CD4-positive, alpha-beta T cell treated with Interleukin-6 at 100 ng/mL for 8 hours (primary cell): ENCODE measurements at places on chromosomes 4 and X.
A peak's percentile ranks its signal among the peaks of the same experiment; 100 is the strongest.

DNA sequence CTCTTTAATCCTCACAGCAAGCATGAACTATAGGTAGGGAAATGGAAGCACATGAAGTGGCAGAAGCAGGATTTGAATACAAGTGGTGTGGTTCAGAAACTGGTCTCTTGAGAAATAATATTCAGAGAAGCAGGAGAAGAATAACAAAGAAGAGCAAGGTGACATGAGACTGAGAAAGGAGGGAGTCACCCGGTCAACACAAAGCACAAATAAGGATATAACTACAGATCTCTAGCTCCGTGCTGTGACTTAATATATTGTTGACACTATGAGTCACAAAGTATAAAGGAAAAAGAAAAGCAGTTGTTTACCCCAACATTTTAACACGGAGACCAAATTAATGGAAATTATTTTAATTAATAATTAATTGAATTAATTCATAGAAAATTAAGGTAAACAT, 204.5 kb downstream of the CPE start:
- DNase-seq: no peak

GRCh38 chrX:40877887-40878286, 142.5 kb upstream of the MED14 start:
- DNase-seq: peak; percentile 35

DNA sequence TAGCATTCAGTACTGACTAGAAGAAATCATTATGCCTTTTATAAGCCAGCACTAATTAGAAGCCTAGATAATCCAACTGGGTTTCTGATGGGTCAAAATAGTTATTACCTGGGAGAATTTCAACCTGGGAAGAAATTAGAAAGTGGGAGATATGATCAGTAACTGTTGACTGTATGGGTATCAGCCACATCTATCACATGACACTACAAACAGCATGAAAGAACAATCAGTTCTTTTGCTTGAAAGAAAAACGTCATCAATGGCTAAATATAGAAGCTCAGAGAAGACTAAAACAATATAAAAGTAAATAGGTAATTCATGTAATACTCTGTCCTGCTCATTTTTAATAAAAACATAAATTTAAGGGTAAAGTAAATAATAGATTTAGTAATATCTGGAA, 145.1 kb downstream of the CAMK2D start:
- DNase-seq: no peak

DNA sequence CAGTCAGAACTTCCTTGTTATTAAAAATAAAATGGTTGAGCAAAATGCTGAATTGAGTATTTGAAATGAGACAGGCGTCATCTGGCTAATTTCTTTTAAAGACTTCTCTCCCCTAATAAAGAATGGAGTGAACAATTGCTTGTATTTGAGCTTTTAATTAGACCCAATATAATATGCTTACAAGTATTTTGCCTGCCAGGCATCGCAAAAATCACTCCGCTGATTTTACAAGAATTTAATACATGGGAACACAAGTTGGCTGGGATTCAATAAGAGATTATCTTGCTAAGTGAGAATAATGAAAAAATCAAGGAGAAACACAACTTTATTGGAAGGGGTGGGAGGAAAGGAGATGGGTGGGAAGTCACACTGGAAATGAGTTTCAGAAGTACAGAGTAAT, 52.3 kb downstream of the KLF3 start:
- no peak for DNase-seq

DNA sequence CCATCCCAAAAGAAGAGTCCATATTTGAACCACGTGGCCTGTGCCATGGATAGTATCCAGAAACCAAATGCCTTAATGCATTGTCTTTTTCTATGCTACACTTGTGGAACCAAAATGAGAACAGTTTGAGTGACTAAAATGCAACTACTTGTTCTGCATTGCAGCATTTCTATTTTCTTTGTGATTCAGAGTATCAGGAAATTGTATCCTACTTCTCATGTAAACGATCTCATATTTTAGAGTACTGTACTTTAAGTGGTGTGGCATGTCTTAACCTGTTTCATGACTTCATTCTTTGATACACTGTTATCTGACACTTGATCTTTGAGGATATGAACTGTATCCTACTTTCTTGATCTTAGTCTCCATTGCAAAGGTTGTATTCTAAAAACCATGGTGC, 167.2 kb upstream of the WDR1 start:
- no peak for DNase-seq

DNA sequence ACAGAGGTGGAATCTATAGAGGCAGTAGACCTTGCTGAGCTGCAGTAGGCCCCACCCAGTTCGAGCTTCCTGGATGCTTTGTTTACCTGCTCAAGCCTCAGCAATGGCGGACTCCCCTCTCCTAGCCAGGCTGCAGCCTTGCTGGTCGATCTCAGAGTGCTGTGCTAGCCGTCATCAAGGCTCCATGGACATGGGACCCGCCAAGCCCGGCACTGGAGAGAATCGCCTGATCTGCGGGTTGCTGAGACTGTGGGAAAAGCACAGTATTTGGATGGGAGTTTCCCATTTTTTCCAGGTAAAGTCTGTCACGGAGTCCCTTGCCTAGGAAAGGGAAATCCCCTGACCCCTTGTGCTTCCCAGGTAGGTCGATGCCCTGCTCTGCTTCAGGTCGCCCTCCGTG, 124.8 kb upstream of the KLF8 start:
- no peak for DNase-seq

GRCh38 chrX:45811326-45811725, 610.6 kb upstream of the DIPK2B start:
- DNase-seq: no peak

DNA sequence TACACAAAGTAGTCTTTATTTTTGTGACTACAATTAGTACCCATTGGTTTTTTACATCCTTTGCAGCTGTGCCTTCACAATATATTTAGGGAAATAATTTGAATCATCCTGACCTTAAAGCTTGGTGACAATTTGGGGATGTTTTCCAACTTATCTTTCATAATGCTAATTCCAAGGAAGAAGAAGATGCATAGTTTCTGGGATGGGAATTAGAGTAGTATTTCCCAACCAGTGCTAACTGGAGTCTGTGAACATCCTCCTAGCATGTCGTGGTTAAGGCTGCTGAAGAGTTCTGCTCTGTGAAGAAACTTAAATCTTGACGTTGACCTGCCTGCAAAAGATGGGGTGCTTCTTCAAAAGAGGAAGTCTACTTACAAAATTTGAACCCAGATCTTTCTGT, 173.5 kb downstream of the ANK2 start:
- no peak for DNase-seq

- no peak for DNase-seq
These were observed 879.6 kb upstream of the PCDH10 start for GRCh38 chr4:132269303-132269990.

GRCh38 chrX:41288641-41289040, 45.3 kb upstream of the DDX3X start:
- DNase-seq: no peak

- DNase-seq: no peak
These were observed 4.1 kb downstream of the TDO2 start for GRCh38 chr4:155907556-155907955.

DNA sequence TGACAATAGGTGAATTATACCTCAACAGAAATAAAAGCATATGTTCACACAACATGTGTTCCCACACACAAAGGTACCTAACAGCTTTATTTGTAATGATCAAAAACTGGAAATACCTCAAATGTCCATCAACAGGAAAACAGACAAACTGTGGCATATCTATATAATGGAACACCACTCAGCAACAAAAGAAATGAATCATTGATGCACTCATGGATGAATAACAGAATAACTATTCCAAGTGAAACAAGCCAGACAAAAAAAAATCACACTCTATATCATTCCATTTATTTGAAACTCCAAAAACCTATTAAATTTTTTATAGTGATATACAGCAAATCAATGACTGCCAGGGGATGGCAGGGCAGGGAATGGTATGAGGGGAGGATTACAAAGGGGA, 148.1 kb downstream of the PLS3 start:
- DNase-seq: no peak

DNA sequence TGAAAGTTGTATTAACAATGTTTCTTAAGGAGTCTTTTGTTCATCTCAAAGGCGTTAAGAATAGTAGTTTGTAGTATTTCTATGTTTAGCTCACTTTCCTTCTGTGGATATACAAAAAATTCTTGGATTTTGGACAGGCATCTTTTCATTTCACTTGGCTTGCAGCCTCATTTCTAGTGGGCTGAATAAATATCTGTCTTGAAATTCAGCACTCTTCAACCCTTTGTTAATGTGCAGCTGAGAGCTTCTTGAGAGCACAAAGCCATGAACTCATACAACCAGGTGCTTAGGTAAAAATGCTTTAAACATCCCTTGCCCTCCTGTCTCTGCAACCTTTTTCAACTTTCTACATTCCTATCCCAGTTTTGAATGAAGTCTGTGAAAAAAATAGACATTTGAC, 1003.2 kb downstream of the C4orf33 start:
- DNase-seq: no peak

DNA sequence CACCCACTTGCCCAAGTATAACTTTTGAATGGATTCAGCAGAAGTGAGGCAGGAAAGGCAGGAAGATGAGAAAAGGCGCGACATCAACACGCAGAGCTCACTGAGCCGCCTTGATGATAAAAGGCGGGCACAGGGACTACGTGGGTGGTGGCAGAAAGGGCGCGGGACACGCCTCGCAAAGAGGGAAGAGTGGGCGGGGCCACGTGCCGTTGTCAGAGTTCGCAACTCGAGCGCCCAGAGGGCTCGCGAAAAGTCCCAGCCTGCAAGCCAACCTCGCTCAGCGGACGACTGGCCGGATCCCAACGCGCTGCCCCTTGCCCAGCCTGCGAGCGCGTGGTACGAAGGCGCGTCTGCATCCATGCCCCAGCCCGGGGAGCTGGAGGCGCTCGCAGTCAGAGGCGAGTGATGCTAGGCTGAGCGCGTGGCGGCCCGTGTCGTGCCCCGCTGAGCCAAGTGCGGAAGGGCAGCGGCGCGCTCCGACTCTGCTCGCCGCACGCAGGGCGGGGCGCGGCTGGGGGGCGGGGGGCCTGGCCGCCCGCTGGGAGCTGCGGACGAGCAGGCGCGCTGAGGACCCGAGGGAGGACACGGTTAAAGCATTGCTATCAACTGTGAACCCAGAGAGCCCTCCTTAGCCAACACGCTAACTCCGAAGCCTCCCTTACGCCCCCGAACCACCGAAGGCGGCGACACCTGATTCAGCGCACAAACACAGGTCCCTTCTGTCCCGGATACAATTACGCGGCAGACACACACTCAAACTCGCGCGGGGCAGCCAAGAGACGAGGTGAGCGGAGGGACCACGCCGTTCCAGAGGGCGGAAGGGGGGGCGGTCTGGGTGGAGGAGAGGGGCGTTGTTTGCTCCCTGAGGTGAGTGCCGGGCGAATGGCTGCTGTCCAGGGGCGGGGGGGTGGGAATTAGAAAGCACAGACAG, at the start of gene UGT8:
Gene UGT8 (plus strand): TSS at position 617 of the 931 bp plus-strand sequence. CDS start 24,074 bp downstream, outside the sequence.
- no peak for DNase-seq

DNA sequence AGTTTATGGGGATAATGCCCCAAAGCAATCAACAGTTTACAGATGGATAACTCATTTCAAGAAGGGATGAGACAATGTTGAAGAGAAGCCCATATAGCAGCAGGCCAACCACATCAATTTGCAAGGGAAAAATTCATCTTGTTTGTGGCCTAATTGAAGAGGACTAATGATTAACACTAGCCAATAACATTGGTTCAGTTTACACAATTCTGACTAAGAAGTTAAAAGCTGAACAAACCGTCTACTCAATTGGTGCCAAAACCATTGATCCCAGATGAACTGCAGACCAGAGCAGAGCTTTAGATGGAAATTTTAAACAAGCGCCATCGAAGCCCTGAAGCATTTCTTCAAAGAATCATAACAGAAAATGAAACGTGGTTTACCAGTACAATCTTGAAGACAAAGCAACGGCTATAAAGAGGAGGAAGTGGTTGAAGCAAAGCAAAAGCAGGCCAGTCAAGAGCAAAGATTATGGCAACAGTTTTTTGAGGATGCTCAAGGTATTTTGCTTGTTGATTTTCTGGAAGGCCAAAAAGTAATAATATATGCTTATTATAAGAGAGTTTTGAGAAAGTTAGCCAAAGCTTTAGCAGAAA, 20.5 kb upstream of the BLTP1 start:
- peak; percentile 48 for DNase-seq

DNA sequence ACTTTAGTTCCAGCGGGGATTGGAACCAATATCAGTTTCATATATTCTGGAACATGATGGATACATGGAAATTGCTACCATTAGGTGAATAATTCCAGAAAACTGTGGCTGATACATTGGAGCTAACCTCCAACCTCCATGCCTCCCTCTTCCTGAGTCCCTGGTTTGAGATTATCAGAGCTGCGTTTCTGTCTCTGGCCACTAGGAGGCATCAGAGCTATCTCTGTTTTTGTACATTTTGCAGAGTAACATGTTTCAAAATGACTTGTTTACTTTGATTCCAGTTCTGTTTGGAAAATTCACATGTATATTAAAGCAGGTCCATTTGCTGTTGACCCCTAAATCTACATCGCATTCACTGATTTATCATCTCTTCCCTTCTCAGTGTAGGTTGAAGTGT, 2.4 kb upstream of the RAB40AL start:
- peak; percentile 13 for DNase-seq

GRCh38 chr4:125744891-125745364, 430.2 kb downstream of the FAT4 start:
- DNase-seq: no peak

DNA sequence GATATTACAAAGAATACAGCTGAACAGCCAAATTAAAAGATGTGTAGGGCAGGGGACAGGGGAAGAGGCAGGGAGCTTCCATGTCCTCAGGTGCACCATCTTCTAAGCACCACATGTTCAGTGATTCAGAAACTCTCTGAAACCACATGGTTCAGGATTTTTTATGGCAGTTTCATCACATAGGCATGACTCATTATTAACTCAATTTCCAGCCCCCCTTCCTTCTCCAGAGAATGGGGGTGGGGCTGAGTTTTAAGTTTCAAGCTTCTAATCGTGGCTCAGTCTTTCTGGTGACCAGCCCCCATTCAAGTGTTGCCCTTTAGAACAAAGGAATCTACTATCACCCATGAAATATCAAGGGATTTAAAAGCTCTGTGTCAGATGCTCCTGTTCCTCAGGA, 317.8 kb upstream of the GALNT7 start:
- DNase-seq: no peak

DNA sequence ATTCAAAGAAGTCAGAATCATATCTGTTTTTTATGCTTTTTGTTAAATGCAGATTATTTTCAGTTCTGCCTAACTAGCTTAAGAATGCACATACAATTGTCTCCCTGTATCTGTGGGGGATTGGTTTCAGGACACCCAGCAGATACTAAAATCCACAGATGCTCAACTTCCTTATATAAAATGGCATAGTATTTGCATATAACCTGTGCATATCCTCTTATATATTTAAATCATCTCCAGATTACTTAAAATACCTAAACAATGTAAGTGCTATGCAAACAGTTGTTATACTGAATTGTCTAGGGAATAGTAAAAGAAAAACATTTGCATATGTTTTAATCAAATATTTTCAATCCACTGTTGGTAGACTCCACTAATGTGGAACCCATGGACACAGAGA, 279.4 kb downstream of the TMA16 start:
- no peak for DNase-seq

- no peak for DNase-seq
These were observed 281.9 kb downstream of the PTTG2 start for GRCh38 chr4:38242101-38242500.

GRCh38 chr4:163108614-163109013, 58.1 kb downstream of the NAF1 start:
- no peak for DNase-seq
